Ovary (tissue), 10 donors: ENCODE measurements at places on chromosomes 6 and 20.

- no peak for DNase-seq
Observed at GRCh38 chr6:131832363-131832762, 24.5 kb downstream of the ENPP1 start.

DNA sequence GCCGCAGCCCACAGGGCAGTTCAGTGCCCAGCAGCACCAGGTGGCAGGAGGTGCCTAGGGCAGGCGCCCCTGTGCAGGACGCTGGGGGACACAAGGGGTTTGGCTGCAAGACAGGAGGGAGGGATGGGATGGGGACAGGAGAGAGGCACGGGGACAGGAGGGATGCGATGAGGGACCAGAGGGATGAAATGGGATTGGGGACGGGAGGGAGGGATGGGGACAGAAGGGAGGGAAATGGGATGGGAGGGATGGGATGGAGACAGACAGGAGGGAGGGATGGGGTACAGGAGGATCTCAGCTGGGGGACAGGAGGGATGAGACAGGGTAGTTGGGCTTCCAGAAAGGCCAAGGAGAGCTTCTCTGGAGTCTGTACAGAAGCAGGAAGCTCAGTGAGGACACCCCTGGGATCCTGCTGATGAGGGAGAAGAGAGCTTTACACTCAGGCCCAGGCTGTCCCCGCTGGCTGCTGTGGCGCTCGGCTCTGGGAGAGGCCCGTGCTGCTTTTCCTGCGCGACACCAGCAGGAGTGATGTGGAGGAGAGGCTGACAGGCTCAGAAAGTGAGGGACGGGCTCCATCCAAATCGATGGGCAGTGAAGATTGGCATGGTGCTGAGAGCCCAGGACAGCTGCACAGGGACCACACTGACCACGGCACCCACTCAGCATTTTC, 400.8 kb downstream of the SMOC2 start:
- DNase-seq: no peak

- DNase-seq: peak; percentile 77
Observed at GRCh38 chr20:58870293-58871014, 17.9 kb downstream of the GNAS start.

DNA sequence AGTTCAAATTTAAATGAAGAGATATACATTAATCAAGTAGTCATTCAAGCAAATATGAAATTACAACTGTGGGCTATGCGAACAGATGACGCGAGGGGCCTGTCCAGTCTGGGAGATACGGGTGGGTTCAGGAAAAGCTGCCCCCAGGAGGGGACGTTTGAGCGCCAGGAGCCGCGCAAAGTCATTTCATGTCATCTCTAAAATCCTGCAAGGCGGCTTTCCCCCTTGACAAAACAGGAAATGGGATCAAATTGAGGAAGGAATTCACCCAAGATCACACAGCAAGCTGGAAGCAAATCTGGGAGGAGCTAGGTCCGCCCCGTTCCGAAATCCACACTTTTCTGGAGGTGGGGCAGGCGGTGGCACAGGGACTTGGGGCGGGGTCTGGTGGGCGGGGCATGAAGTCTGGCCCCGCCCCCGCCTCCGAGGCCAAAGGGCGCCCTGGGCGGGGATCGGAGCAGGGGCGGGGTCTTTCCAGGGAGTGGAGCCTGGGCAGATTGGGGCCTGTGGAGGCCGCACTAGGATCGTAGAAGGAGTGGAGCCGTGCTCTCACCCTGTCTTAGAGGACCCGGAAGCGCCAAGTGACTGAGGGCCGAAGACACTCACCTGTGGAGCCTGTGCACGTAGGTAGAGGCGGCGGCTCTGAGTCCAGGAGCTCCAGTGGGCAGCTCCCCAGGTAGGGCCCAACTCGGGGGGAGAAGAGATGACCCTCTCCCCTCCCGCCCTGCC, at the start of gene LPIN3:
Gene LPIN3 (plus strand): TSS at position 495 of the 729 bp plus-strand sequence. CDS start 4,983 bp downstream, outside the sequence.
- peak; percentile 91 for DNase-seq

GRCh38 chr6:44161997-44162338, 3.3 kb downstream of the CAPN11 start:
- DNase-seq: no peak

GRCh38 chr20:38812709-38813573, 7.4 kb downstream of the PPP1R16B start:
- DNase-seq: no peak

DNA sequence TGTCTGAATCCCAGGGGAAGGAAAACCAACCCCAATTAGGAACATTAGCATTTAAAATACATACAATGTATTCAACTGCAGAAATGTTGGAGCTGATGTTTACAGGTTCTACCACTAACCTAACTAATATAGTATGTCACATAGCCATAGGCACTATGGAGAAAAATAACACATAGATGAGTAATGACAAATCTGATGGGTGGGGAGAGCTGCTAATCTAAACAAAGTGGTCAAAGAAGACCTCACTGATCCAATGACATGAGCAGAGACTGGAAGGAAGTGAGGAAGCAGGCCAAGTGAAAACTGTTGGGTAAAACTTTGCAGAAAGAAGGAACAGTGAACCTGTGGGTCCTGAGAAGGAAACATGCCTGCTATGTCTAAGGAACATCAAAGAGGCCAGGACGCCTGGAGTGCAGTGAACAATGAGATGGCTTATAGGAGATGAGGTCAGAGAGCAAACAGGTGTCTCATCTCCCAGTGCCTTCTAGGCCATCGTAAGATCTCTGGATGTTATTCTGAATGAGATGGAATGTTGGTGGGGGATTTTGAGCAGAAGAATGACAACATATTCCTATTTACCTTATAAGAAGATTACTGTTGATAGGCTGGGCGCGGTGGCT, 135.7 kb downstream of the ALDH8A1 start:
- no peak for DNase-seq

DNA sequence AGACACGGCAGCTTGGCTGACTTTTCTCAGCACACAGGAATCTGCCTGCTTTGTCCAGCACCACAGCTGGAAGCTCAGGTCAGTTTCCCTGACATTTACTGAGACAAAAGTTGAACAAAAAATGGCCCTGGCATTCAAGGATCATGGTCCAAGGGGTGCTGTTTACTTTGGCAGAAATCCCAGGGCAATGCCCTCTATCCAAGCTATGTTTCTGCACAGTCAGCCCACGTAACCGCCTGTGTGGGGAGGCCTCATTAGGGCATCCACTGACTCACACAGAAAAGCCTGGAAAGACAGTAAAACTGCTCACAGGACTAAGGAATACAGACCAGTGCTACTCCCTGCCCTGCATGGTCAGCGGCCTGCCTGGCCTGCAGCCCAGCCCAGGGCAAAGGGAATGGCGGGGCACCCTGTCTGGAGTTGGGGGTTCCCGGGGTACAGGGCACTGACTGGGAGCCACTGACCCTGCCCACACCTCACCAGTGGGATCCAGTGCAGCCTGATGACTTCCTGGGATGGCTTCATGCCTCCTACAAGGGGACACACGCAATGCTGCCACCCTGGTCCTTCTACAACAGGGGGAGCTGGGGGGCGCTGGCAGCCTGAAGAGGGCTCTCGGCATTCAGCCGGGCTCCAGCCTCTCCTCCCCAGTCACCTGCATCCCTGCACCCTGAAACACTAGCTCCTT, 77.1 kb downstream of the NINL start:
- DNase-seq: peak; percentile 71

GRCh38 chr20:33370291-33370690, 31.0 kb downstream of the CDK5RAP1 start:
- DNase-seq: no peak

- DNase-seq: no peak
Observed at GRCh38 chr6:62354261-62354660, 68.2 kb upstream of the KHDRBS2 start.

DNA sequence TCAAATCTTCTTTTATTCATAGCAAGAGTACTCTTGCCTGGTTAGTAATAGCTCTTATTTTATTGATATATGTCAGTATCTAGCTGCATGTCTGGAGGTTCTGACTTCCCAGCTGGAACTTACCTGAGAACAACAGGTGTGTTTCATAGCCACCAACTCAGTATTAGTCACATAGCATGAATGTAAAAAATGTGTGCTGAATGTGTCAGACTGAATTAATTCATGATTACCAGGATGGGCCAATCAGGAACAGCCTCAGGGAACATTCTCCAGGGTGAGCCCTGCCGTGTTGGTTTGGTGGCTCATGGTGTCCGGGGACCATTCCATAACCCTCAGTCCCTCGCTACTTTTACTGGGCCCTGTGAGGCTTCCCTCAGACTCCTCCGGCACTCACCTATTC, 99.7 kb downstream of the TULP4 start:
- no peak for DNase-seq

DNA sequence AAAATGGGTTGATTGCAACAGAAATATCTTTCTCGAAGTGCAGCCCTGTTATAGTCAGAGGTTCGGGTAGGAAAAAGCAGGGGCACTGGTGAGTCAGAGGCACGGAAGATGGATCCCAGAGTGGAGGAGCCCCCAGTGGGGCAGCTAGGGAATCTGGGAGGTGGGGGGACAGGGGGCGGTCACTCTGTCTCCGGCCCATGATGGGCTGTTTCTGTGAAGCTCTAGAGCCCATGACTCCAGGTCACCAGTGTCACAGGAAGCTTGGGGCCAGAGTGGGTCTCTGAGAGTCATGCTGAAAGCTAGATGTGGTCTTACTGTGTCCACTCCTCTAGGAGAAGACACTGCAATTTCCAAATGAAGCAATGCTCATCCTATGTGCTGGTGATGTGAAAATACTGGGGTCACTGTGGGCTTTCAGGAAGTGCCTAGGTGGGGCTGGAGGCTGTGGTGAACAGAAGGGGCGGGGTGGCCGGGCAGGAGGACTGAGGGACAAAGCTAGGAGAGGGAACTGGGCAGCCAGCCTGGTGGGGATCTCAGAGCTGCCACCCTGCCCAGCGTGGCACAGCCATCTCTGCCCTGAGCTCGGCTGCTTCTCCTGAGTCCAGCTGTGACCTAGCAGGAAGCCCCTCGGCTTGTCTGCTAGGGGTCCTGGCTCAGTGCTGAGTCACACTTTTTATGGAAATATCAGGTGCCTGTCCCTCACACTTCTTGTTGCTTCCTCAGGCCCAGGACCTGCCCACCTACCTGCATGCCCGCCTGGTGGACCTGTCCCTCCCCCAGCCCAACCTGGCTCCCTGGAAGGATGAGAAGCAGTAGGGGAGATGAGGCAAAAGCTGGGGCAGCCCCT, 54.2 kb downstream of the IRF4 start:
- DNase-seq: no peak

DNA sequence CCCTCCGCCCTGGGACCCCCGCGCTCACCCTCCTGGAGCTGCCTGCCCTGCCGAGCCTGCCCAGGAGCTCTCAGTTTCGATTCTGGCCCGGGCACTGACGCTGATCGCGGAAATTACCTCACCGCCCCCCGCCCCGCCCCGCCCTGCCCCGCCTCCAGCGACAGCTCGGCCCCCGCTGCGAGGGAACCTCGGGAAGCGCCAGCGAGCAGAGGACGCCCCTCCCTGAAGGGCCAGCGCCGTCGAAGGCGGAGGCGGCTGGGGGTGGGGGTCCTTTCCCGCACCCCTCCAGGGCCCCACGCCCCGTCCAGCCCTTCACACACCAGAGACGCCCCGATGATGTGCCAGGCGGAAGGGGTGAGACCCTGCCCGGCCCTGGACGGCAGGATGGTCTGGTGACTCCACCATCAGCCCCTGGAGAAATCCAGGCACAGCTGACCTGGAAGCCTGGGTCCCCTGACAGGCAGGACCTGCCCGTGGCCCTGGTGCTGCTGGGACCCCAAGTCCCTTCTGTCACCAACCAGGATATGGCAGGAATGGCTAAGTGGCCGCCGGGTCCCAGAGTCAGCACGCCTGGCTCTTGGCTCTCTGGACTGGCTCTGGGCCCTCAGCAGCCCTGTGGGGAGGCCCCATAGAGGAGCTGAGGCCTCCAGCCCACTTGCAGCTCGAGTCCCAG, at the start of gene HELZ2:
Gene HELZ2 (minus strand): TSS at position 84 of the 673 bp plus-strand sequence. CDS start 1,854 bp downstream, outside the sequence.
- DNase-seq: peak; percentile 82
